ENCODE measurements at places on chromosomes 5 and 9.

- DNase-seq: no peak
Measured at GRCh38 chr5:22390888-22391287, 462.3 kb downstream of the CDH12 start.

DNA sequence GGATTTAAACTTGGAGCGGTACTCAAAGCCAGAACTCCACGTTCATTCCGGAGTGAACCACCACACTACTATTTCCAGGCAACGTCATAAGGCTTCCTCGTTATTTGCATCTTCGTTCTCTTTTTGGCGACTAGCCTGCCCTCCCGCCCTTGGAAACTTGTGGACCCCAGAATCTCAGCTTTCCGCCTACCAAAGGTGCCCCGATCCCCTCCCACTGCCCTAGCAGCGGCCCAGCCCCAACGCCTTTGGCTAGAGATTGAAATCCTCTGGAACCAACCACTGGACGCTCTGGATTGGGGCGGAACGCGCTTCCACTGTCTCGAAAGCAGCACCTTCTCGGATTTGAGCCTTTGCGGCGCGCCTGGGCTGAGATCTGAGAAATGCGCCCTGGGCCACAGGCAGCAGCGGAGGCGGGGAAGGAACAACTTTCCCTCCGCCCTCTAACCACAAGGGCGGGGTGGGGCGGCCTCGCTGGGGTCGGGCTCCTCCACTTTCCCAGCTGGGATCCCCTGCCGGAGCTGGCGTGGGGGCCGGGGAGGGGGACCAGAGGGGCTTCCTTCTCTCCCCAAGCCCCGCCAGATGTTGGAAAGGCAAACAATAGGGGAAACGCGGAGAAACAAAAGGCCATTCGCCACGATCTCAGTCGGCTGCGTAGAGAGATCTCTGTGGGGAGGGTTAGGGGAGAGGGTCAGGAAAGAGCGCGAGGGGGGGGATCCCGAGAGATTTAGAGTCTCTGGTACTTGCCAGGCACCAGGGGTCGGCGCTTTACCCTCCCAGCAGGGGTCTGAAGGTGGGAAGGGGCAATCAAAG lies 1.3 kb downstream of the MOB3B start:
- DNase-seq: no peak

DNA sequence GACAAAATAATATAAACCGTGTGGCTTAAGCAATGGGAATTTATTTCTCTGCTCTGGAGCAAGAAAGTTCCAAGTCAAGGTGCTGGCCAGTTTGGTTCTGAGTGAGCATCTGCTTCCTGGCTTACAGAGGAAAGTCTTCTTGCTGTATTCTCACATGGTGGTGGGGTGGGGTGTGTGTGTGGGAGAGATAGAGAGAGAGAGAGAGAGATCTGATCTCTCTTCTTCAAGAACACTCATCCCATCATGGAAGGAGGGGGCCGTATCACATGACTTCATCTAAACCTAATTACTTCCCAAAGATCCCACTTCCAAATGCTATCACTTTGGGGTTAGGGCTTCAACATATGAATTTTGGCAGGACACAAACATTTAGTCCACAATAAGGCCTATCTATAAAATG lies 91.2 kb downstream of the PRR16 start:
- no peak for DNase-seq

DNA sequence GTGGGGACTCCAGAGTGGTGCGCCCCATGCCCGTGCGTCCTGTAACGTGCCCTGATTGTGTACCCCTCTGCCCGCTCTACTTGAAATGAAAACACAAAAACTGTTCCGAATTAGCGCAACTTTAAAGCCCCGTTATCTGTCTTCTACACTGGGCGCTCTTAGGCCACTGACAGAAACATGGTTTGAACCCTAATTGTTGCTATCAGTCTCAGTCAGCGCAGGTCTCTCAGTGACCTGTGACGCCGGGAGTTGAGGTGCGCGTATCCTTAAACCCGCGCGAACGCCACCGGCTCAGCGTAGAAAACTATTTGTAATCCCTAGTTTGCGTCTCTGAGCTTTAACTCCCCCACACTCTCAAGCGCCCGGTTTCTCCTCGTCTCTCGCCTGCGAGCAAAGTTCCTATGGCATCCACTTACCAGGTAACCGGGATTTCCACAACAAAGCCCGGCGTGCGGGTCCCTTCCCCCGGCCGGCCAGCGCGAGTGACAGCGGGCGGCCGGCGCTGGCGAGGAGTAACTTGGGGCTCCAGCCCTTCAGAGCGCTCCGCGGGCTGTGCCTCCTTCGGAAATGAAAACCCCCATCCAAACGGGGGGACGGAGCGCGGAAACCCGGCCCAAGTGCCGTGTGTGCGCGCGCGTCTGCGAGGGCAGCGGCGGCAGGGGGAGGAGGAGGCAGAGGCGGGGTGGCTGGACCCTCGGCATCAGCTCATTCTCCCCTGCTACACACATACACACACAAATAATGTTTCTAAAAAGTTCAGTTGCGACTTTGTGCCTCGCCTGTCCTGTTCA lies 668 bp downstream of the GLIS3 start:
- no peak for DNase-seq

DNA sequence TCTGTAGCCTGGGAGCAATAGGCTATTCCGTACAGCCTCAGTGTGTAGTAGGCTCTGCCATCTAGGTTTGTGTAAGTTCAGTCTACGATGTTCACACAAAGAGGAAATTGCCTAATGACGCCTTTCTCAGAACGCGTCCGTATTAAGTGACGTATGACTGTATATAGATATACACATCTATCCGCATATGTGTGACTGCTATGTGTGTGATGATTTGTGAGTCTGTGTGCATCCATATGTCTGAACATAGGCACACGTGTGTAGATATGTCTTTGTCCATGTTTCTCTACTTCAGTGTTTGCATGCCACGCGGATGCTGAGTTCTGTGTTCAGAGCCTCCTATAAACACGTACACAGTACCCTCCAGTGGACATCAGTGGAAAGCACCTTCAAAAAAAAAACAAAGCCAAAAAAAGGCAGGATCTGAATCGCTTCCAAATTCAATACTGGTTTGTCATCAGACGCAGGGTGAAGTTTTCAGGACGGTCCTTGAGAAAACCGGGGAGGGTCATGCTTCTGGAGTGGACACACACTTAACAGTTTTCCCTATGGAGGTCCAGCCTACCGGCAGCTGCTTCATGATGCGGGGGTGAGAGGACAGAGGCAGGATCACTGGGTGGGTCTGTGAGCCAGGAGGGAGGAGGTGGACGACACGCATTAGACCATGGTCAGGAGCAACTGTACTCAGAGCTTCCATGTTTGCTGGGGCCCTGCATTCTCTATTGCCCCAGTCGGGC lies 29.5 kb upstream of the ALDH1B1 start:
- DNase-seq: no peak

DNA sequence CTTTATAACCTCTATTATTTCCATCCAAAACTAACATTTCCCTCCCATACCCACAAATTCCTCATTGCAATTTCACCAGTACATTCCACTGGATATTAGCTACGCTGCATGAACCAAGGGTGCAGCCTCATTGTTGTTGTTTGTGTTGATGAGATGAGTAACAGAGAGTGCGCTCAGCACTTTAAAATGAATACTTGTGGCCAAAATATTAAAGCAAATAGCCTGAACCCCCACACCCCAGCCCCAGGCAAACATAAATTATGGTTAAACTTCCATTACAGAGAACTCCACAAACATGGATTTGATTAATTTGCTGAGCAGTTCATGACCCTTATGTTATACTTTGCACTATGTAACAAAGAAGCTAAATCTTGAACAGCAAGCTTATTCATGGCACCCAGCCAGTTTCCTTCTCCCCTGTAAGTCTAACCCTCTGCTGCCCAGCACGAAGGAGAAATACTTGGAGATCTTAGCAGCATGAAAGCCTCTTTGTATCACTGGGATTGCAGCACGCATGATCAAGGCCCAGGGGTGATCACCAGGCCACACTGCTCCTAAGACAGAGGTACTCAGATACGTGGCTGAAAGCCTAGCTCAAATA lies 205.0 kb downstream of the DOCK8 start:
- no peak for DNase-seq

DNA sequence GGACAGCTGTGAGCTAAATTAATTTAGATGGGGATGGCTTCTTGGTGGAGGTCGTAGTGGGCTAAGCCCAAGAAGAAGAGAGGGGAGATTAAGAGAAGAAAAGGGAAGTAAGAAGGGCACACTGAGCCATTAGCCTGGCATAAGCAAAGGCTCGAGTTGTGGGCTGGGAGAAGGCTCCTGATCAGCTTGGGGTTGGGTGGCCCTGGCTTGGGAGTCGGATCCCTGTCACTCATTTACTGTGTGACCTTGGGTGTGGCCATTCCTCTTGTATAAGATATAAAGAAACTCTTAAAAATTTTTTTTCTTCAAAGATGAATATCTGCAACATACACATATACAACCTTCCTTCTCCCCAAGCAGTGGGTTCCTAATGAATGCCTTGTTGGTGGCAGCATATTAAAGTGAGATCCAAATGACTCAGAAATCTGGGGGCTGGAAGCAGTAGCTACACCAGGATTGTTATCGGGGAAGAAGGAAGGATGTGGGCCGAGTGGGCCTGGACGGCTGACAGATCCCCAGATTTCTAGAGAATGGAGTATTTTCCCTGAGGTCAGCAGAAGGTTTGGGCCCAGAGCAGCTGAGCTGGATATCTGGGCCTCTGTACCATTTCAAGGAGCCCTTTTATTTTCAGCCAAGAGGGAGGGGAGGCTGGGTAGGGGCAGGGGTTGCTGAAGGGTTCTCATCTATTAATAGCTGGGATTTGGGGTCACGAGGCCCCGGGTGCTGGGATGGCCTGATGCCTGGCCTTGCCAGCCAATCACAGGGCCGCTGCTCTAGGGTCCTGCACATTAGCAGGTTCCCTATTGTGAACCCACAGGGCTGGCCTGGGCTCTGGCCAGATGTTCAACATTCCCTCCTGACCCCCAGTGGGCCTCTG lies 52.1 kb downstream of the PPARGC1B start:
- no peak for DNase-seq

DNA sequence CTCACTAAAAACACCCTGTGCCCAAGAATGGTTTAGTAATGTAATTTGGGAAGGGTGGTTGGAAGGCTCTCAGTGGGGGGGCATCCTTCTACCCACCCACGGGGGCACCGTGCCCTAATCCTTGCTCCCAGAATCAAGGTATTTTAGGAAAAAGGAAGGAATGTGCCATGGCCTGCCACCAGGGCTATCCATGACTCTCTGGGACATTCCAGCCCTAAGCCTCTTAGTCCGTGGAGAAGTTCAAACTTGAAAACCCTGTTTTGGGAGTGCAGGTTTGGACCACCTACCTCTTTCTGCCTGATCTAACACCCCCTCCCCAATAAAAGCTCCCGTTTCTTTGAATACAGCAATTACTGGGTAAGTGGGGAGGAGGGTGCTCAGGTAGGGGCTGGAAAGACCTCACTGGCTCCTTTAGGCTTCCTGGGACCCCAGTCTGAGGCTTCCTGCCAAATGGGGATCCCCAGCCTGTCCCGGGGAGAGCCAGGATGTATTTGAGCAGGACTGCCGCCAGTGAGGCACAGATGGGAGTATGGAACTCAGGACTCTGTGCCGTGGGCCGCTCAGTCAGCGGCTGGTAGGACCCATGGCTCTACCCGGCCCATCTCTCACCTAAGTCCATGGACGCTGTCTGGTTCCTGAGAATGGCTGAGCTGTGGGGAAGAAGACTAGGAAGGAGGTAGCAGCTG lies 3.6 kb upstream of the PITX1 start:
- no peak for DNase-seq

- DNase-seq: no peak
Measured at GRCh38 chr9:81562231-81563019, 126.9 kb downstream of the TLE1 start.

DNA sequence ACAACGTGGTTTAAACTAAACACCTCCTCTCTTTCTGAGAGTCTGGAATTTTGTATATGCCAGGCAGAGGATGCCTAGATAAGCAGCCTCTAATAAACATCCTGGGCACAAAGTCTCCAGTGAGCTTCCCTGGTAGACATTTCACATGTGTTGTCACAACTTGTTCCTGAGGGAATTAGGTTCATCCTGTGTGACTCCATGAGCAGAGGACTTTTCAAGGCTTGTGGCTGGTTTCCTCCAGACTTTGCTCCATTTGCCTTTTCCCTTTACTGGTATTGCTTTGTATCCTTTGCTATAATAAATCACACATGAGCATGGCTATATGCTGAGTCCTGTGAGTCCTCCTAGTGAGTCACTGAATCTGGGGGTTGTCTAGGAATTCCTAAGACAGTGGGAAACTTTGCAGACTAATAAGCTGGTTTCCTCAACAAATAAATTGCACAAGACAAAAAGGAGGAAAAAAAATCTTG lies 77.4 kb downstream of the NR2F1-AS1 start:
- DNase-seq: no peak

DNA sequence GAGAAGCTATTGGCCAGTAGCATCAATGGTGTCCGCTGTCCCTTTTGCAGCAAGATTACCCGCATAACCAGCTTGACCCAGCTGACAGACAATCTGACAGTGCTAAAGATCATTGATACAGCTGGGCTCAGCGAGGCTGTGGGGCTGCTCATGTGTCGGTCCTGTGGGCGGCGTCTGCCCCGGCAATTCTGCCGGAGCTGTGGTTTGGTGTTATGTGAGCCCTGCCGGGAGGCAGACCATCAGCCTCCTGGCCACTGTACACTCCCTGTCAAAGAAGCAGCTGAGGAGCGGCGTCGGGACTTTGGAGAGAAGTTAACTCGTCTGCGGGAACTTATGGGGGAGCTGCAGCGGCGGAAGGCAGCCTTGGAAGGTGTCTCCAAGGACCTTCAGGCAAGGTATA lies 10.8 kb downstream of the TRIM32 start:
- DNase-seq: no peak

GRCh38 chr5:55481293-55481855 lies 53.4 kb downstream of the PLPP1 start:
- no peak for DNase-seq

- peak; percentile 32 for DNase-seq
Measured at GRCh38 chr9:38160613-38161215, 91.7 kb upstream of the SHB start.

GRCh38 chr9:89632736-89633135 lies 27.9 kb downstream of the GADD45G start:
- DNase-seq: no peak

GRCh38 chr5:78424665-78425064 lies 64.2 kb downstream of the SCAMP1 start:
- DNase-seq: no peak

- no peak for DNase-seq
Measured at GRCh38 chr5:57642066-57642465, 159.5 kb upstream of the ACTBL2 start.

DNA sequence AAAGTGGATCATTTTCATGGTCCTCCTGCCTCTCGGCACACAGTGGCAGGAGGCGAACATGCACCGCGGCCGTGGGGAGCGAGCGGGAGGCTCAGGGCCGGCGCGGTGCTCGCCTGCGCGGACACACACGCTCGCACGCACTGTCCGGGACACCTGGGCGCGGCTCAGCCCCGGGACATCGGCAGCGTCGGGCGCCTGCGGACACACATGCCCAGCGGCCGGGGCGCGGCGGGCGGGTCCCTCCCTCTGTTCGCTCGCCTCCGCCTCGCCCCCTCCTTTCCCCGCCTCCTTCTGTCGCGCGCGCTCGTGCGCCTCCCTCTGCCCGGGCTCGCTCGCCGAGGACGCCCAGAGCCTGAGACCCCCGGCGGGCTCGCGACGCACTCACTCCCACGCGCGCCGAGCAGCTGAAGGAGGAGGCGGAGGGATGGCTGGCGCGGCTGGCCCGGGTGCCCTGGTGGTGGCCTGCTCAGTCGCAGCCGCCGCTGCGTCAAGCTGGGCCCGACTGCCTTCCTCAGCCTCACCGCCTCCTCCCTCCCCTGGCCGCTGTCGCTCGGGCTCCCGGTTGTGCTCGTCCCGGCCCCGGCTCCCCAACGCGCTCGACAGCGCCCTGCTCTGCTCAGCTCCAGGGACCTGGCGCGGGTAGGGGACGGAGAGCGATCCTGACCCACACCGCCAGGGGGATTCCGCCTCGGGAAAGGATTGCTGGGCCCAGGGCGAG lies at the start of gene FRMD3:
FRMD3 (minus strand) TSS at position 230 of the 718 bp plus-strand sequence; CDS start at position 60, 170 bp downstream.
- DNase-seq: peak; percentile 66
